ENCODE measurements at places on chromosomes 1 and 21. TPM values are rescaled to one million over a fixed set of nuclear protein-coding genes. Genes with fewer than 3 reads are reported as not detected.

SCMH1 gene
- 39.0 TPM for polyA plus RNA-seq

LAMB3 gene
- 1.4 TPM for polyA plus RNA-seq

RHBG gene
- 26.0 TPM for polyA plus RNA-seq

DNA sequence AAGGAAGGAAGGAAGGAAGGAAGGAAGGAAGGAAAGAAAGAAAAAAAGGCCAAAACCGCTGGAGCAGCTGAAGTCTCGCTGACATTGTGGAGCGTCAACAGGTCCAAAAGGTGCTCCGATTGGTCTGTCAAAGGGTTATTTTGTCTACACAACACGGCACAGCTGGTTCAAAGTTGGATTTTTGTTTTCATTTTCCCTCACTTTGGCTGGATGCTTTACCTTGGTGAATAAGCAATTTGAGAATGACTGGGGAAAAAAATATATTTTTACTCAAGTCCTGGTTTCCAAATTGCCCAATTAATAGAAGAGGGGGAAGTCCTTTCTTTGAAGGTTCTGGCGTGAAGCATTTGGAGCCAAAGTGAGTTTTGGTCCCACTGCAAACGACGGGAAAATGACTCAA is 19.3 kb upstream of the PAX7 start:
- DNase-seq, result no peak

DNA sequence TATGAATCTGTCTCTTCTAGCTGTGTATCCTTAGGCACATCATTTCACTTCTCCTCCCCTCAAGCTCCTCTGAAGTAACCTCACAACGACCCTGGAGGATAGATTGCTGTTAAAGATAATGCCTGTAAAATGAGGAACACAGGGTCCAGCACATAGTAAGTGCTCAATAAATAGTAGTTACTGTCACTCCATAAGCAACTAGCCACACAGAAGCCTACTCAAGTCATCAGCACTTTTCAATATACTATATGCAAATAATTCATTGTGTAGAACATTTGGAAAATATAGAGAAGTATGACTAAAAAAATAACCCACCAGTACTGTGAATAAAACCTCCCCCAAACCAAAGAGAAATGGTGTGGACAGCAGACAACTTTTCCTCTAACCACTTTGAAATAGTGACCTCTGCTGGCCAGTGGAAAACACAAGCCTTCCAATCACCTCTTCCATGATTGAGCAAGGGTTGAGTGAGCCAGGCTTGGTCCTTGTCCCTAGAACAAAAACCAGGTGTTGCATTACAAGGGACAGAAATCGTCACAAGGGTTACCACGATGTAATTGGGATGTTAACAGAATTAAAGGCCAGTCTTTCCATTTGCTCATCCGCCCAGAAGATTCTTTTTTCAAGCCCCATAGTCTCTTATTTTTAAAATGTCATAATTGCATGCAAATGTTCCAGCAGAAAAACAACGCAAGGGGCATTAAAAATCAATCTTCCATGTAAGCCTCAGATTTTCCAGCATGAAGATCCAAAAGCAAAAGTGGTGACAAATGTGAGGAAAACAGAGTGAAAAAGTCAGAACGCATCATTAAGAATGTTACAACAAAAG is 15.7 kb upstream of the GLIS1 start:
- no peak for DNase-seq

GRCh38 chr1:22826604-22827580 is 116.3 kb downstream of the EPHB2 start:
- peak; percentile 72 for DNase-seq

DNA sequence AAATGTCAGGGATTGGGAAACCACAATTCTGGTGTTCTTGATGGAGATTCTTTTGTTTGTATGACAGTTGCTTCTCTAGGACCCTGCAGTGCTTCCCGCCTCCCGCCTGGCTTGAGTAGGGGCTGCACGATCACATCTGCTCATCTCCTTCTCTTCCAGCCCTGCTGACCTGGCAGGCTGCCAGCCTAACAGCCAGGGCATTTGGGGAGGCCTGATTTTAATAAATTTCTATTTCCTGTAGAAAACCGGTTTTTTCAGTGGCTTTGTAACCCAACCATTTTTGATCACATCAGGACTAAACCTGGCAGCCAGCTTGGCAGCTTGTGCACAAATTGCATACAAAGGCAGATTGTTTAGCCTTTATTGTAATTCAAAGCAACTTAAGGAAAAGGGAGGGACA is 78.9 kb downstream of the UBE2U start:
- DNase-seq, result peak; percentile 64

- DNase-seq, result peak; percentile 44
Measured at GRCh38 chr1:62746086-62746808, 37.7 kb upstream of the ATG4C start.

GRCh38 chr1:110476028-110476765 is 25.2 kb downstream of the PROK1 start:
- no peak for DNase-seq

DNA sequence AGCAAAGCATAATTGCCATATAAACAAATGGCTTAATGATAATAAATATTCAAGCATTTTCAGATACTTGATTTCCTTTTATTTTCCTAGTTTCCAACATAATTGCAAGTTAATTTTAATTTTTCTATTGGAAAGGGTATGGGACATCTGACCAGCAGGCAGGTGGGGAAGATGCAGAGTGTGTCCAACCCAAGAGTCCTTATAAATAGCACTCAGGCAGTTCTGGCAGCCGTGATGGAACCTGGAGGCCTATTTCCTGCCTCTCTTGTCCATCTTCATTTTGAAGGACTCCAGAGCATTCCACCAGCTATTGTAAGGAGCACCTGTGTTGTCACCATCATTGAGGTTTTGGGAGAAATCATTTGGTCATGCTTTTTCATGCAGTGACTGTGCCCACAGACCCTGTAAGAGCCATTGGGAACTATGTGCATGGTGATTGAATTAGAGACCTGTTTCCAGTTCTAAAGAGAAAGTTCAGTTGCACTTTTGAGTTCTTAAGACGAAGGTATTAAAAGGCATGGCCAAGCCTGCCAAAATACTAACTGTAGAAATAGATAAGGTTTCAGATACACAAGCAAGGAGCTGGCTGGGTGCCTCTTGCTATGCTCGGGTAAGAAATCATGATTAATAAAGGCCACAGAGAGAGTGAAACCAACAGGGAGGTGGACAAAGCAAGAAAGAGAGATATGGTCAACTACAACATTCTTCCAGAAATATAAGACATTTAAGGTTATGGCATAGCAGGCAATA is 92.3 kb downstream of the SPATA46 start:
- DNase-seq, result no peak

DNA sequence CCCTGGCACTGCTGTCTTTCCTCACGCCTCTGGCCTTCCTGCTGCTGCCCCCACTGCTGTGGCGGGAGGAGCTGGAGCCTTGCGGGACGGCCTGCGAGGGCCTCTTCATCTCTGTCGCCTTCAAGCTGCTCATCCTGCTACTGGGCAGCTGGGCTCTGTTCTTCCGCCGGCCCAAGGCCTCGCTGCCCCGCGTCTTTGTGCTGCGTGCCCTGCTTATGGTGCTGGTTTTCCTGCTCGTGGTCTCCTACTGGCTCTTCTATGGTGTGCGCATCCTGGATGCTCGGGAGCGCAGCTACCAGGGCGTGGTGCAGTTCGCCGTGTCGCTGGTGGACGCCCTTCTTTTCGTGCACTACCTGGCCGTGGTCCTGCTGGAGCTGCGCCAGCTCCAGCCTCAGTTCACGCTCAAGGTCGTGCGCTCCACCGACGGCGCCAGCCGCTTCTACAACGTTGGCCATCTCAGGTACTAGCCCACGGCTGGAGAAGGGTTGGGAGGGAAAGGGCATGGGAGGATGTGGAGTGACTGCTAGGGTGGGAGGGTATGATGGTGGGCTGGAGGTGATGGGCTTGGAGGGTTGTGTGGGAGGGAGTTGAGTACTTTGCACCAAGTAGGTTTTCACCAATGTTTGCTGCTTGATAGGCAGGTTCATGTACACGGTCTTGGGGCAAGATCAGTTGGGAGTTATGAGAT is 18.9 kb downstream of the VANGL2 start:
- no peak for DNase-seq

GRCh38 chr1:202143011-202143767 is 1.3 kb downstream of the ARL8A start:
- no peak for DNase-seq

DNA sequence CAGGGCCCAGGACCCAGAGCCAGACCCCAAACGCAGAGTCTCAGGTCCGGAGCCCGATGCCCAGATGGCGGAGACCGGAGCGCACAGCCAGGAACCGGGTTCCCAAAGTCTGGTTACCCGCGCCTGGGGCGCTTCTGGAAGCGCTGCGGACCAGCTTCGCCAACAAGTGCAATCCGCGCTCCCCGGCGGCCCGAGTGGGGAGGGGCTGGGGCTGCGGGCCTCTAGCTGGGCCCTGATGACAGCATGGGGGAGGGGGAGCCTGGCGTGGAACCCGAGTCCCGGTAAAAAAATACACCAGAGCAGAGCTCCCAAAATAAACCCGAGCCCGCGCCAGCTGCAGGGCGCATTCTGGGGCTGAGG is 494 bp downstream of the NT5C1A start:
- no peak for DNase-seq

DNA sequence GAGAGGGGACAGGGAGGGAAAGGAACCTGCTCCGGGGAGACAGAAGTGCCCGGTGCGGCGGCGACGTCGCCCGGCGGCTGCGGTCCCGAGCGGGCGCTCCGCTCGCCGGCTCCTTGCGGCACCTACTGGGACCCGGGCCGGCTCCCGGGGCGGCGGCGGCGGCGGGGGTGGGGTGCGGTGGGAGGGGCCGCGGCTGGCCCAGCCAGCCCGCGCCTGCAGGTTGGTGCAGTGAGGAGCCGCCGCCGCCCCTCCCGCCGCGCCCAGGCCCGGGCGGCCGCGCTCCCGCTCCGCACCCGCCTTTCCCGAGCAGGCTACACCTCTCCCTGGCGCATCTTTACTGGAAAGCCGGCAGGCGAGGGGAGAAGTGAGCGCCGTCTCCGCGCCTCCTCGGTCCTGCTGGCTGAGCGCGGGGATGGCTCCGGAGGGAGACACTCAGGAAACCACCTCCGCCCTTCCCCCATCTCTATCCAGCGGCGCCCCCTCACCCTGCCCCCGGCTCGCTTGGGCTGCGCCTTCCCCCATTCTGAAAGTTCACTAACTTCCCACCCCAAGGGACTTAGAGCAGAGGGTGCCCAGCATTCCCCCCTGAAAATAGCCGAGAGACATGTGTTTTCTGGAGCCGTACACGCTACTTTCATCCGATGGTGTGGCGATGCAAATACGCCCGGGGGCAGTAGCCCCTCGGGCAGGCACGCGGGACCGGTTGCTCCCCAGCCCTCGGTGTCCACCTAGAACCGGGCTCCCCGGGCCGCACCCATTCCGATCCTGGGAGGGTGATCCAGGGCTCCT is at the start of gene PLD5:
Gene PLD5, minus strand, starts transcription at position 127 of the 789 bp plus-strand sequence.
- no peak for DNase-seq

DNA sequence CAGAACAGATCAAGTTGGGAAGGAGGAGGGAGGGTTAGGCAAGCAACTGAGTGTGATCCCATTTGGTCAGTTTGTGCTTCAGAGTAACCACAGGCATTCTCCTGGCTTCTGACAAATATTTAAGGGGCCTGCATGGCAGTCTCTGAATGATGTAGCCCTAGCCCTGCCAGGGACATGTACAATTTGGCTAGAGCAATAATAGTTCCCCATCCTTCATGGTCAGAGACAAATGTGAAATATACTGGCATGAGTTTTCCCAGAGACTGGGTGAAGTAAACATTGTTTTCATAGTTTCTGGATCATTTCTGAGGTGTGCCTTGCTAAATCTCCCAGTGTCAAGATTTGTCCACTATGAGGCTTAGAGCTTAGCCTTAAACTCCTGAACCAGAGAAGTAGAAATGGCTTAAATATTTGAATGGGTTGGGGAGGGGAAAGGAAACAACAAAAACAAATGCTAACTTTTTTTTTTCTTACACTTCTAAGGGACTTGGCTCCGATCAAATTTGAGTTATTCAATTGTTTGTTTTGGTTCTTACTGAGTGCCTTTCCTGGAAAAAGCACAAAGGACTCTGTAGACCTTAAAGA is 42.0 kb upstream of the UBE2U start:
- no peak for DNase-seq

GRCh38 chr1:15038232-15039016 is 115.1 kb upstream of the TMEM51 start:
- DNase-seq, result no peak

- DNase-seq, result peak; percentile 30
Measured at GRCh38 chr21:45562402-45562801, 20.2 kb upstream of the SLC19A1 start.

DNA sequence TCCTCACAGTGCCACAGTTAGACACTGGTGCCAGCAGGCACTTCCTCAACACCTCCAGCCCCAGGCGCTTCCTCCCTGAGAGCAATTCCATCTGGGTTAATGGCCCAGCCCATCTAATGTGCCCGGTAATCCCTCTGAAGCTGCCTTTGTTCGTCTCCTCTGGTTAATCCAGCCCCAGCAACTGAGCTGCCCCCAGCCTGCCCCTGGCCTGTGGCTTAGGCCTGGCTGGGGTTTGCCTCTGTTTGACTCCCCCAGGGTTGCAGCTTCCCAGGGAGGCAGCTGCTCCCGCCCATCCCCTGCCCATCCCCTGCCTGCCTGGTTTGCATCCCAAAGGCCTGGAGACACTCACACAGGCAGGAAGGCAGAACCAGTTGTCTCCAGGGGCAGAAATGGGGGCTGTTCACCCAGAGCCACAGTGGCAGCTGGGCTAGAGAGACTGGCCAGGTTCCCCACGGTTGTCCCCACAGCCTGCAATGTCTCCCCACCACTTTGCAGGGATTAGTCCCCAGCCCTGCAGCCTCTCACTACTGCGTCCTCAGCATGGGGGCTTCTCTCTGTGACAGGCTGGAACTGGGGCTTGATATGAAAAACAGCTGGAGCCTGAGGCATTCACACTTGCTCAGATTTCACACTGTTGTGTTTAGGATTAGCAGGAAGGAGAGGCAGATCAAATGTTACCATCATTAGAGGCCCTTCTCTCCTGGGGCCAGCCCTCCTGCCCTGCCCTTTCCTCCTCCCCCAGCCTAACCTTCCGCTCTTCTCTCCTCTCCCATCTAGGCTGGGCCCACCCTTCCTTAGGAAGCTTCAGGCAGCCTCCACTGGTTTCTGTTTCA is 120.2 kb downstream of the TLR5 start:
- peak; percentile 69 for DNase-seq

GRCh38 chr1:29218223-29218622 is 12.5 kb downstream of the MECR start:
- DNase-seq, result no peak
